ENCODE measurements at places on chromosomes 12 and 14. TPM values are rescaled to one million over a fixed set of nuclear protein-coding genes. Genes with fewer than 3 reads are reported as not detected.

DNA sequence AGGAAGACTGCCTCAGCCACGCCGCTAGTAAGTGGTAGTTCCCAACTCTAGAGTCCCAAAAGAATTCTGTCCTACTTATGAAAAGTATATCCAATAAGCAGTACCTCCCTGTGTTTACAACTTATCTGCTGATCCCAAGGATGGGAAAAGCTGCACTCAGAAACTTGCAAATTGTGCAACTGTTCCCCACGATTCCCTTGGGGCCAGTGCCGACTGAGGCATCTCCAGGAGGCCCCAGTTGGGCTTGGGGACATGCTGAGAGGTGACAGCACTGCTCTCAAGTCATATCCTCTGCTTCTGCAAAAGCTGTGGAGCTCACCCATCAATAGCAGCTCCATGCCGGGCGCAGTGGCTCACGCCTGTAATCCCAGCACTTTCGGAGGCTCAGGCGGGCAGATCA lies 23.7 kb downstream of the SPRING1 start:
- DNase-seq, result no peak

The SLC10A1 gene
- not detected for total RNA-seq

GRCh38 chr14:89248411-89249064 lies 168.5 kb downstream of the FOXN3 start:
- no peak for DNase-seq

GRCh38 chr14:96960598-96961116 lies 163.5 kb downstream of the VRK1 start:
- no peak for DNase-seq

DNA sequence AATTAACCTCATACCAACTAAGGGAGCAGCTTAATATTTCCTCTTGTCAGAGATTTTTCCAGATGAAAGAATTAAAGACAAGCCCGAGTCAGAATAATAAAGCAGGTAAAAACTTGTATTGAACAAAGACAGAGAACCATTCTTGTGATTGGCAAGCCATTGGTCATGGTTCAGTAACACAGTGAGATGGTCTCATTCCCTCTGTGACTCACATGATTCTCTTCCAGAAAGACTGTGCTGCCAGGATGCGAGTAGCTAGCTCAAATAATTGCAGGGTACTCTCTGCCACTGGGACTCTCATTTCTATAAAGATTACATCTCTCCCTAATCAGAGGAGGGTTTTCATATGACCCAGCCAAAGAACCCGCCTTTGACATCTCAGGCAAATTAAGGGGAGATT lies 179.4 kb downstream of the PHLDA1 start:
- peak; percentile 73 for DNase-seq

The LAG3 gene
- total RNA-seq, result not detected
